Smooth muscle cell of bladder (primary cell): ENCODE measurements at places on chromosomes 5 and 9. TPM values are rescaled to one million over a fixed set of nuclear protein-coding genes. Genes with fewer than 3 reads are reported as not detected.

The MEGF10 gene
- 0.14 TPM in 1 of 2 replicates, not detected in the other for total RNA-seq

The FOXD4L4 gene
- total RNA-seq, result 0.14 and 0.18 TPM in 2 replicates

The ADAMTS12 gene
- 29.9 and 34.2 TPM in 2 replicates for total RNA-seq

The ADGRD2 gene
- total RNA-seq, result not detected in 2 replicates

The ZNF484 gene
- 10.5 and 12.3 TPM in 2 replicates for total RNA-seq

The OR2V2 gene
- not detected in 2 replicates for total RNA-seq

The C5orf52 gene
- total RNA-seq, result not detected in 2 replicates

The HSD17B3 gene
- not detected in 2 replicates for total RNA-seq

The PCDHGA8 gene
- total RNA-seq, result 3.0 and 3.3 TPM in 2 replicates

The GBGT1 gene
- 6.8 and 7.8 TPM in 2 replicates for total RNA-seq

The PCAT7 gene
- not detected in 2 replicates for total RNA-seq

The NMUR2 gene
- total RNA-seq, result not detected in 2 replicates

The C9orf153 gene
- total RNA-seq, result 0.18 and 0.43 TPM in 2 replicates

The NAA35 gene
- 16.6 and 17.4 TPM in 2 replicates for total RNA-seq

The FPGS gene
- 62.7 and 65.2 TPM in 2 replicates for total RNA-seq

The RHOBTB3 gene
- 304 and 322 TPM in 2 replicates for total RNA-seq

The ALDOB gene
- total RNA-seq, result 0.09 TPM in 1 of 2 replicates, not detected in the other

The ARHGAP26 gene
- 7.4 and 8.4 TPM in 2 replicates for total RNA-seq
